ENCODE measurements at places on chromosomes 12 and 14. TPM values are rescaled to one million over a fixed set of nuclear protein-coding genes. Genes with fewer than 3 reads are reported as not detected.

The IFI27 gene
- 8.2 TPM for total RNA-seq

The DAO gene
- total RNA-seq: 0.75 TPM

The RFLNA gene
- 4.2 TPM for total RNA-seq

The CMAS gene
- 31.1 TPM for total RNA-seq

The DPPA3 gene
- 0.25 TPM for total RNA-seq

The LRRIQ1 gene
- total RNA-seq: 5.6 TPM

The KRT78 gene
- 1.0 TPM for total RNA-seq

The NGB gene
- total RNA-seq: not detected

The TRIM9 gene
- total RNA-seq: 23.5 TPM

The FITM1 gene
- total RNA-seq: 0.87 TPM

The NYNRIN gene
- 4.0 TPM for total RNA-seq

The ACTN1 gene
- total RNA-seq: 17.1 TPM

The FAM90A1 gene
- 0.31 TPM for total RNA-seq

The ACRBP gene
- 3.3 TPM for total RNA-seq

The HHIPL1 gene
- total RNA-seq: 2.6 TPM

The TPPP2 gene
- total RNA-seq: not detected

The C12orf54 gene
- total RNA-seq: 0.41 TPM

The SERPINA6 gene
- total RNA-seq: 0.97 TPM

The PPFIA2 gene
- total RNA-seq: 69.7 TPM

The MARCHF9 gene
- 12.4 TPM for total RNA-seq

The OR4K5 gene
- not detected for total RNA-seq

All from motor neuron (in vitro differentiated cells).